ENCODE measurements at places on chromosomes 12 and 14. TPM values are rescaled to one million over a fixed set of nuclear protein-coding genes. Genes with fewer than 3 reads are reported as not detected.

DNA sequence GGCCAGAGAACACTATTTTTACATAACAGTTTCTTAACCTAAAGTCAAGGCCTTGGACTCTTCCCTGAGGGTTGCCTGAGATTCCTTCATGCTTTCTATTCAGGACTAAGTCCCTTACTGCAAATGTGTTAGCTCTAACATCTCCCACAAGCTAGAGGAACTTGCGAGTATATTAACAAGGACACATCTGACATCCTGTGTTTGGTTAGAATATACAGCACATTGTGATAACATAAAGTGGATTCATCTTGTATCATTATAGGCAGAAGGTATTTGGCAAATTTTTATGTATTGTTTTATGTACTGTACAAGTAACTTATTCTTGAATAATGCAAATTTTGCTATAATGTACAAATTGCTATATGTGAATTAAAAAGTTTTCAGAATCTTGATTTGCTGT lies 45.5 kb downstream of the SH2B3 start:
- DNase-seq = no peak

MYO1A gene
- total RNA-seq = not detected

- no peak for DNase-seq
Observed at GRCh38 chr12:58346032-58346632, 404.8 kb downstream of the ATP23 start.

- DNase-seq = no peak
Observed at GRCh38 chr14:90506748-90507147, 109.9 kb downstream of the CALM1 start.

CD163 gene
- total RNA-seq = 1.4 TPM

- no peak for DNase-seq
Observed at GRCh38 chr12:82099216-82099615, 259.0 kb downstream of the CCDC59 start.

DNA sequence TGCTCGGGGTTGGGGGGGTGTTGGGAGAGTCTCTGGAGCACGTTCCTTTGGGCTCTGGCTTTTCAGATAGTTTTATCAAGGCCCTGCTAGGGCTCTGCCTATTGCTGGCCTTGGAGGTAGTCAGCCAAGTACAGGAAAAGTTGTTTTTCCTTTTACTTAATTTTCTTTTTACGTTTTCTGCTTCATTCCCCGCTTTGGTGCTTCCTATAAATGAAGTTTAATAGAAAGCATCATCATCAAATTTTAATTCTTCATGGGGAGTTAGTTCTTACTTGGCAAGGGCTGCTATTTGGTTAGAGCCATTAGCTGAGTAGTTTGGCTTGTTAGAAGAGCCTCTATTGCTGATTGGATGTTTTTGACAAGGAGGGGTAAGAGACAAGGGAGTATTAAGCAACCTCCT lies 15.1 kb upstream of the ADAM21 start:
- DNase-seq = no peak

GRCh38 chr12:40228727-40229126 lies 3.9 kb downstream of the LRRK2 start:
- DNase-seq = no peak

CHGA gene
- 37.9 TPM for total RNA-seq

- DNase-seq = no peak
Observed at GRCh38 chr14:57692671-57693070, 173.2 kb downstream of the SLC35F4 start.

GRCh38 chr14:47660158-47660557 lies 15.2 kb downstream of the MDGA2 start:
- no peak for DNase-seq

- DNase-seq = no peak
Observed at GRCh38 chr12:124680863-124681778, 113.7 kb upstream of the NCOR2 start.

MSRB3 gene
- 3.9 TPM for total RNA-seq

DNA sequence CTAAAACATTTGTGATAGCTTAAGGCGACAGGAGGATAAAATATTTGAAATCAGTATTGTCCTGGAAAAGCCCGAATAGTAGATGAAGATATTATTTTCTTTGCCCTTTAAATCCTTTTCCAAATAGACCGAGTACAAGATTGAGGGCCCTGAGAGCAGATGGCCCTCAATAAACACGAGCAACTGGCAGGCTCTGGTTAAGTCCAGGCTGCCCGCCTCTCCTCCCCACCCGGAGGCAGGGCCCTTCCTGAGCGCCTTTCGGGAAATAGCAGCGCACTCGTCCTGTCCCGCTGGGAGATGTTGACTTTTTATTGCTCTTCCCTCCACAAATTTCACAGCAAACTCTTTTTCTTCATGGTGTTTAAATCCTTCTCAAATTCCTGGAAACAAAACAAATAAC lies 50.8 kb upstream of the MAX start:
- DNase-seq = no peak

GRCh38 chr14:90669731-90670130 lies 146.5 kb downstream of the TTC7B start:
- no peak for DNase-seq

- no peak for DNase-seq
Observed at GRCh38 chr14:55662752-55663151, 82.7 kb downstream of the KTN1 start.

RPL10L gene
- not detected for total RNA-seq

DNA sequence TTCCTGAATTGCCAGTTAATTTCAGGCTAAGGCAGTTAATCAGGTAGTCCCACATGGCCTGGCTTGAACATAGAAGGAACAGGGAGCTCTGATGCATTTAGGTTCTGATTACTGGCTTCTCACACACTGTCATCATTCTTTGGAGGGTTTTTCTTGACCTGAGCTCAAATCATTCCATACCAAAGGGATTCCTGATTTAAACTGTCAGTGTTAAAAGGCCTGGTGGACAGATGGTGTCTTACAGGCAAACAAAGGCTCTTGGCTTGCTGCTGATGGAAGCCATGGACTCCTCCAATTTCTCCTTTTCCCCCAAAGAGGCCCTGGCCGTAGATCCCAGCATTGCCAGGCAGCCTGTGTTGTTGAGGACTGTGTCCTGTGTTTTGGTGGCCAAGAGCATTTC lies 30.2 kb downstream of the CACNA1C start:
- no peak for DNase-seq

FGF6 gene
- not detected for total RNA-seq

- DNase-seq = no peak
Observed at GRCh38 chr12:113208041-113208934, 13.0 kb upstream of the TPCN1 start.

ZC3H14 gene
- total RNA-seq = 80.6 TPM

CACNA2D4 gene
- total RNA-seq = not detected

CPNE6 gene
- total RNA-seq = 10.8 TPM

DNA sequence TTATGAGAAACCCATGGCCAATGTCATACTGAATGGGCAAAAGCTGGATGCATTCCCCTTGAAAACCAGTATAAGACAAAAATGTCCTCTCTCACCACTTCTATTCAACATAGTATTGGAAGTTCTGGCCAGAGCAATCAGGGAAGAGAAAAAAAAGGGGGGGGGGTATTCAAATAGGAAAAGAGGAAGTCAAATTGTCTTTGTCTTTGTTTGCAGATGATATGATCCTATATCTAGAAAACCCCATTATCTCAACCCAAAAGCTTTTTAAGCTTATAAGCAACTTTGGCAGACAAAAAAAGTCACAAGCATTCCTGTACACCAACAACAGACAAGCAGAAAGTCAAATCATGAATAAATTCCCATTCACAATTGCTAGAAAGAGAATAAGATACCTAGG lies 19.5 kb downstream of the GLIPR1L1 start:
- no peak for DNase-seq

DNA sequence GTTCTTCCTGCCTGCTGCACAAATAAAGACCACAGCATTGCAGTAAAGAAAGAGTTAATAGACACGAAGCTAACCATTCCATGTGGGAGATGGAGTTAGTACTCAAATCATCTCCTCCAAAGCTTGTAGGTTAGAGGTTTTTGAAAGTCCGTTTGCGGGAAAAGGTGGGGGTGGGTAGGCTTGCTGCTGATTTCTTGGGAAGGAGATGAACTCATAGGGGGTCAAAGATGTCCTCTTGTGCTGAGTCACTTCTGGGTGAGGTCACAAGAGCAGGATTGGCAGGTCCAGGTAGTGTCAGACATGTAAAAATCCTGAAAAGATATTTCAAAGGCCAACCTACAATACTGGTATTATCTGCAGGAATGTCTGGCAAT lies 66.4 kb downstream of the PTHLH start:
- DNase-seq = no peak

DNA sequence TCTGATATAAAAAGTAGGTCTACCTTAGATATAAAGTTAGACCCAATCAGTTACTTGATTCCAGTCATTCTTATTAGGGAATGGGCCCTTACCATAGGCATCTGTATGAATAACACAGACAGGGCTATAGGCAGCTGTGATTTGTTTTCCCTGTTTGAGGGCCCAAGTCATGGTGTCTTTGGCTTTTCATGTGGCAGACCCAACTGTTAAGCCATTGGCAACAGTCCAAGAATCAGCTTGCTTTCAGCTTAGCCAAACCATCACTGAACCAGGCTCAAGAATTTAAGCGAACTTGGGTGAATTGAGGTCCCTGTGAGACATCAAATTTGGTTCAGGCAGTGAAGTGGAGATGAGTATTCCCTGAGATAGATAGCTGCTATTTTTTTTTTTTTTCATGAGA lies 111.2 kb downstream of the LRRIQ1 start:
- no peak for DNase-seq
